Natural killer cell (primary cell): ENCODE measurements at places on chromosomes 1 and 21.

DNA sequence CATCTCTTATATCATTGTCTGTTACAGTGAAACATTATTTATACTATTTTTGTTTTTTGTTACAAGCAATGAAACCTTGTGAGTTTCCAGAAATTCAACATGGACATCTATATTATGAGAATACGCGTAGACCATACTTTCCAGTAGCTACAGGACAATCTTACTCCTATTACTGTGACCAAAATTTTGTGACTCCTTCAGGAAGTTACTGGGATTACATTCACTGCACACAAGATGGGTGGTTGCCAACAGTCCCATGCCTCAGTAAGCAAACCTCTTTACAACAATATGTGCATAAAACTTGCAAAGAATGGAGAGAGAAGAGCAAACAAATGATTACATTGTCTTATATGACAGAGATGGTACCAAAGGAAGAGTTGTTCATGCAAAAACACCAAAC, 22.4 kb downstream of the CFHR4 start:
- DNase-seq, result no peak

DNA sequence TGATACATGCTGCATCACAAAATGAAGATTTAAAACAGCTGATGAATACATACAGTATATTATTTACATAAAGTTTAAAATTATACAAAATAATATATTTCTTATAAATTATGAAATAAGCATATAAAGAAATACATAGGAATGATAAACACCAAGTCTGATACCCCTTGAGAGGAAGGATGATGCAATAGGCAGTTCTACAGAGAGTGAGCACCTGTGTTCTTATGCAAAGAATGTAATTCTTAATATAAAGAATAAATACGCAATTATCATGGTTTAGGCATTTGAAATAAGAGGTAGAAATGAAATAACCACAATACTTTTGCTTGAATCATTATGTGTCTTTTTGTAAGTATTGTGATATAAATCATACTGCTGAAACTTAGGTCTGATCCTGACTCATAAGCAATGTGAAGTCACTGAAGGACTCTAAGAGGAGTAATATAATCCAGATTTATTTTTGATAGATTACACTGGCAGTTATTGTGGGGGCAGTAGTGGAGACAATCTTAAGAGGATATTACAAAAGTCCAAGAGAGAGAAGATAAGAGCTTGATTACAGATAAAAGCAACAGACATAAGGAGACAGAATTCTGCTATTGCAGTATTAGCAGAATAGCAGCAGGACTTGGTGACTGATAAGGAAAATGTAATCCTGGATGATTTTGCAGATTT, 39.0 kb downstream of the TTLL7 start:
- no peak for DNase-seq

- DNase-seq, result peak; percentile 29
Measured at GRCh38 chr1:32972814-32973428, 8.3 kb upstream of the RNF19B start.

- no peak for DNase-seq
Measured at GRCh38 chr1:203369666-203370065, 18.7 kb upstream of the FMOD start.

DNA sequence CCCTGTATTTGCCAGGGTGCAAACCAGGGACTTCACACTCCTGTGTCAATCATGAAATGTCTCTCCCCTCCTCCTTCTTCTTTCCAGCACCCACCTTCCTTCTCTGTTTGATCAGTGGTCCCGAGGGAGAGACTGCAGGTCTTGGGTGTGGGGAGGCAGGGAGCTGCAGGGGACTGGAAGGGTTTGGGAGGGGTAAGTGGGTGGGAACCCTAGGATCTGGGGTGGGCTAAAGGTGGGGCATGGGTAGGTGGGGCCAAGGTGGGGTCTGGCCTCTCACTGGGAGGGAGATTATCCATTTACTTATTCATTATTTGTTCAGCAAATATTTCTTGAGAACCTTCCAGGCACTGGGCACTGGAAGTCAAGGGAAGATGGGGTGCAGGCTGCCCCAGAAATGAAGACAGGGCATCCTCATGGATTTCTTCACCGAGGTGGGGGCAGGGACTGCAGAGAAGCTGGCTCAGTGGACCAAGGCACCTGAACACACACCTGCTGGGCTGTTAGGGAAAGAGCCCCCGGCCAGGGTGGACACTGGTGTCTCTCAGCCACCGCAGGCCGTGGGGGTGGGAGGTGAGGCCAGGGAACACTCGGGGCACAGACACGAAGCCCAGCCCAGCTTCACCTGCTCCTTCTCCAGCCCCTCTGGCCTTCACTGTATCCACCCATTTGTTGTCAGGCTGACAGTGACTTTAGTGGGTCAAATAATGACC, 193.9 kb upstream of the C1orf174 start:
- DNase-seq, result no peak

DNA sequence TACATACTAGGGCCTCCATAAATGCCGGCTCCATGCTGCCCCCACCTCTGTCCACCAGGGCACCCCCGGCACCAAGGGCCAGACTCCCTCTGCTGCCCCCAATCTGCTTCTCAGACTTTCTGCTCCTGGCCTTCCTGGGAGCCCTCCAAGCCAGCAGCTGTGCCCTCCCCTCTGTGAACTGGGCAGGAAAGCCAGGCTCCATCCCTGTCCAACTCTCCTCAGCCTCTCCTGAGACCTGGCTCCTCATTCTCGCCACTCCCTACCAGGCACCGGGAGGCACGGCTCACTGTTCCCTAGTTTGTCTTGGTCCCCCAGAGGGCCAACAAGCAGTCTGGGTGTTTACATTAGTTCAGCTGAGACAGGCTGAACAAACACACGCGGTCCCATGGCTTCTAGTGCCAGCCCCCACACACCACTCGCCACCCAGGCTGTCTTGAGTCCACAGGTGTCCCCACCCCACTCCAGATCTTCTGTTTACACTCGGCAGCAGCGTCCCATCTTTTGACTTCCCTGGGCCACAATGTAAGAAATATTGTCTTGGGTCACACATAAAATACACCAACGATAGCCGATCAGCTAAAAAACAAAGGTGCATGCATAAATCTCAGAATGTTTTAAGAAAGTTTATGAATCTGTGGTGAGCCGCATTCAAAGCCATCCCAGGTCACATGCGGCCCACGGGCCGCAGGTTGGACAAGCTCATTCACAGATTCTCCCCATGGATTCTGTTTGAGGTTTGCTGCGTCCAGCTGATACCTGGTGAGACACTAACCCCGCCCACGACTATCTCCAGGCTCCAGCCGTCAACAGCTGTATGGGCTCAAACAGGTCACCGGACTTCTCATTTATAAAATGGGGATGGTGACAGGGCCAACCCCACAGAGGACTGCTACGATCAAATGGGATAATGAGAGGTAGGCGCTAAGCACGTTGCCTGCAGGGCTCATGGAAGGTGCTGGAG, 29.5 kb upstream of the ECE1 start:
- no peak for DNase-seq

GRCh38 chr1:65197636-65198035, 49.6 kb downstream of the AK4 start:
- DNase-seq, result no peak

DNA sequence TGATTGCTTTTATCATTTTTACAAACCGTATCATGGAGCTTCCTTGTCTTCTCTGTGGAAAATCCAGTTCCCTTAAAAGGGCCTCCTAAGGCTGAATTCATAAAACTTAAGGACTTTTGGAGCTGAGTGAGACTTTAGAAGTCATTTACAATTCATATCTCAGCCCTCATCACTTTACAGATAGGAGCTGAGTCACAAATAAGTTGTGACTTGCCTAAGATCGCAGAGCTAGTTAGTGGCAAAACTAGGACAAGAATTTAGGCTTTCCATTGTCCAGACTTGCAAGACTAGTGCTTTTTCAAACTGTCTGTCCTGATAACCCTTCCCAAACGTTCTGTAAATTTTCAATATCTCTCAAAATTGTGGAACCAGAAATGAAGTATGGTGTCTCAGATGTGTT, 37.3 kb downstream of the C1orf21 start:
- no peak for DNase-seq

DNA sequence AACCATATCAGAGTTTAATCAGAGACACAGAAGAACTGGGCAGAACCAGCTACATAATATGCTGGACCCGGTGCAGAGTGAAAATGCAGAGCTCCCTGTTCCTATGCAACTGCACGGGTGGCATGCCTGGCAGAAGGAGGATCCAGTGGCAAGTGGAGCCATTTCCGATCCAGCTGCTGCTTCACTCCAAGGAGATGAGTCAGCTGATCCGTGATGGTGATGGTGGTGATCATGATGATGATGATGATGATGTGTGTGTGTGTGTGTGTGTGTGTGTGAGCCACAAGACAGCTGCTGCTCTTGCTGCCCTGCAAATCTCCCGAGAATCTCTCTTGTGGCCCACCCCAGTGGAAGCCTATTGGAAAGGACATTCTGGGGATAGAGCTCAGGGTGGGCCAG, 133.0 kb downstream of the URB2 start:
- DNase-seq, result no peak

DNA sequence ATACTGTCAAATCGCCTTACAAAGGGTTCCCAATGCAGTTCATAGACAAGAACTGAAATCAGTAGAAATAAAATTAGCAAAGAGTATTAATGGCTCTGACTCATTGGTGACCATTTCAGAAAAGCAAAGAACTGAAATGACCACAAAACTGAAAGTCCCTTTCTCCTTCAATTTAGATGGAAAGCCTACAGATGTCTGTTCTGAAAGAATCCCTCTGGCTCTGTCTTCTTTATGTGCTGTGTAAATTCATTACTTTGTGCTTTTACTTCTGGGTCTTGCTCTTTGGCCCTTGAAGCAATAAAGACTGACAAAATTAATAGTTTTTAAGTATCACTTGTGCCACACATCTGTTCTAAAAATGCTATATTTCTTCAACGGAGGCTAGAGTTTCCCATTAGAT, 62.7 kb upstream of the GPR89A start:
- DNase-seq, result no peak

DNA sequence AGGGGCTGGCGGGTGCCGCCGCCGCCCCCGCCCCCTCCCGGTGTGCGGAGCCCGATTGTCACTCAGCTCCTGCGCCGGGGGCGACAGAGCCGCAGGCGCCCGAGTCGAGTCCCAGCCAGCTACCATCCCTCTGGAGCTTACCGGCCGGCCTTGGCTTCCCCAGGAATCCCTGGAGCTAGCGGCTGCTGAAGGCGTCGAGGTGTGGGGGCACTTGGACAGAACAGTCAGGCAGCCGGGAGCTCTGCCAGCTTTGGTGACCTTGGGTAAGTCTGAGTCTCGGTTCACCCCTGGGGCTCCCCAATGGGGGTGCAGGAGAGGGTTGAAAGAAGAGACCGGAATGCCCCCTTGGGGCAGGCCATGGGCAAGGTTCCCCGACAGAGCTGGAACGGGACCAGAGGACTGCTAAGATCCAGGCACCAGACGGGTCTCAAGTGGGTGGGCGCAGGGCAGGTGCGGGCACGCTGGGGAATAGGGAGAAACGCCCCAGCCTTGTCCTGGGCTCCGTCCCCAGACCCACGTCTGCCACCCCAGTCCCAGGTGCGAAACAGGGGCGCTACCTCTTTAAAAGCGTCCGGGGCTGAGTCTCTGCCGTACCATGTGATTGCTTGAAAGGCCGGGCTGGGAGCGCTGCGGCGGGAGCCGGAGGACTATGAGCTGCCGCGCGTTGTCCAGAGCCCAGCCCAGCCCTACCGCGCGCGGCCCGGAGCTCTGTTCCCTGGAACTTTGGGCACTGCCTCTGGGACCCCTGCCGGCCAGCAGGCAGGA, at the start of gene ADORA1:
Gene ADORA1, plus strand, starts transcription at position 61 of the 765 bp plus-strand sequence. CDS start 1,116 bp downstream, outside the sequence.
- no peak for DNase-seq

DNA sequence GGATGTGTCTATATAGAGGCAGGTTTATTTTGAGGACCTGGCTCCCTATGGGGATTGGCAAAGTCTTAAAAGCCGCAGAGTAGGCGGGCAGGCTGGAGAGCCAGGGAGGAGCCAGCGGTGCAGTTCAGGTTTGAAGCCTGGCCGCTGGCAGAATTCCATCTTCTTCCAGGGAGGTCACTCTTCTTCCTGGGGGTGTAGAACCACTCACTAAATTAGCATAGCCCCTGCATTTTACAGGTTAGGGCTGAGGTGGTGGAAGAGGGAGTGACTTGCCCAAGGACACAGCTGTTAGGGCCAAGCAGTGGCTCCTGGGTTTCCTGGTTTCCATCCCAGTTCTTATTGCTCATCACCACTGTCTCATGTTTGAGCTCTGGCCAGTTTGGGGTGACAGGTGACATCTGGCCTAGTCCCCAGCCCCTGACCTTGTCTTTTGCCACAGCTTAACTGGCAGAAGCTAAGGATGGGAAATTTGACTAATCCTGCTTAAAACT, 1.4 kb downstream of the PINK1 start:
- peak; percentile 56 for DNase-seq

- peak; percentile 53 for DNase-seq
Measured at GRCh38 chr1:155126556-155127104, 1.0 kb upstream of the EFNA1 start.

DNA sequence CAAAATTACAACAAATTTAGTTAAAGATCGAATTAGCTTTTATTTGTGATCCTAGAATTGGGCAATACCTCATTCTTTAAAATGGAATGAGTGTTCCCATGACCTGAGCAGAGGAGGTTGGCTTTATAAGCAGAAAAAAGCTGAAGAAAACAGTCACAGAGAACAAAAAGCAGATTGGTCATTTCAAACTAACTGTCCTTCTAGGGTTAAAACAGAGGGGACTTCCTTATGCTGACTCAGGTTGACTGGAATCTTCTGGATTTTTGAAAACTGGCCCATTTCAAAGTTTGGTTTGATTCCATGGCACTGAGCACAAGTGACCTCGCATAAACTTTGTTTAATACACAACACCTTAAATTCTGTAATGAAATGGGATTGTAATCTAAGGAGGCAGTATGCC, 17.6 kb downstream of the NFASC start:
- DNase-seq, result no peak

GRCh38 chr1:109719337-109719837, 7.3 kb downstream of the GSTM5 start:
- DNase-seq, result no peak

GRCh38 chr1:24020025-24020424, 39.9 kb upstream of the SRSF10 start:
- DNase-seq, result no peak

DNA sequence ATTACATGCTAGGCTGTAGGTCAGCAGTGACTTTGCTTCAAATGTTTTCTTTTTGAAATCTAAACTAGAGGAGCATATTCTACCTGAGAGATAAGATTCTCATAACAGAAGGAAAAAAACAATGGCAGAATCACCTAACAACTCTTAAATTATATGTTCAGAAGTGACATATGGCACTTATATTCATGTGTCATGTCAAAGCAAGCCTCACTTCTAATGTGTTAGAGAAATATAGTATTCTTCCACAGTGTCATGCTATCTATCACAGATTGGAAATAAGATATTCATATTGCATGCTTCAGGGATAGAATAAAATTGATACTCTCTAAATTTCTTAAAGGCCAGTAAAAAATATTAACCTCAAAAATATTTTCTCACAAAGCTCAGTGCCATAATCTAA, 874.6 kb upstream of the PRMT6 start:
- no peak for DNase-seq

DNA sequence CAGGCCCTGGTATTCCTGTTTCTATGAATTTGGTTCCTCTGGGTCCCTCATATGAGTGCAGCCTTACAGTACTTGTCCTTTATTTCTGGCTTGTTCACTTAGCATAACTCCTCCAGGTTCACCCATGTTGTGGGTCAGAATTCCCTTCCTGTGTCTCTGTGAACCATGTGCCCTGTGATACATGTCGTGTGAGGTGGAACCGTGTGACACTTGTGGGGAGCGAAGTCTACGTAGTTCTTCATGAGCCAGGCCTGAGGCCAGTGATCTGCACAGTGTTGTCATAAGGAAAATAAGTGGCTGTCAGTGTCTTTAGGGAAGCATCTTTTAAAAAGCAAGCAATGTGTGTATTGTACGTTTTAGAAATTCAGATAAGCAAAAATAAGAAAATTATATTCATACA, 122.8 kb downstream of the GALNT2 start:
- no peak for DNase-seq
